ENCODE measurements at places on chromosomes 1 and 21.

- DNase-seq = peak; percentile 14
Observed at GRCh38 chr1:165144757-165145397, 211.6 kb downstream of the LMX1A start.

DNA sequence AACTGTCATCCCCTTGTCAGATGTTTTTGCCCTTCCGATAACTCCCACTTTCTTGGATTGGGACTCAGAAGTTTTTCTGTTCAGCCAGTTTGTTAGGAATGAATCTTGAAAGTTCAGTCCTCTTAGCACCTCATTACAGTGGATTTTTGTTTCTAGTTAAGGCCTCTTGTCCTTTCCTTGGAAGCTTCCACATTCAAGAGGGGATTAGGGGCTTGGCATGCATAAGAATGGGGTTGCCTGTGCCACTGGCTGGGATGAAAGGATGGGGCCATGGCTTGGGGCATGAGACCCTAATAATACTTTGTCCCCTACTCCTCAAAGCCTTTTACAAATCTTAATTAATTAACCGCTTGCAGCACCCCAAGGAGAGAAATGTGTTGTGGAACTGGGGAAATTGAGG lies 2.4 kb upstream of the DHDDS start:
- DNase-seq = no peak

- no peak for DNase-seq
Observed at GRCh38 chr1:143748906-143749305, 222.9 kb downstream of the FAM72C start.

GRCh38 chr1:228860911-228861831 lies 125.9 kb downstream of the RHOU start:
- DNase-seq = no peak

- DNase-seq = no peak
Observed at GRCh38 chr1:106717591-106717990, 338.9 kb upstream of the PRMT6 start.

- peak; percentile 81 for DNase-seq
Observed at GRCh38 chr1:36199934-36200741, 24.1 kb upstream of the THRAP3 start.

- no peak for DNase-seq
Observed at GRCh38 chr1:236124965-236125364, 17.4 kb upstream of the GPR137B start.

GRCh38 chr1:201761178-201761577 lies 67.8 kb upstream of the IPO9 start:
- DNase-seq = no peak
